AG10803 (cell line): ENCODE measurements at places on chromosomes 7 and 10.

- DNase-seq = peak; percentile 64
Measured at GRCh38 chr10:3803295-3803926, 18.4 kb upstream of the KLF6 start.

GRCh38 chr10:23343591-23344240 is 881 bp downstream of the C10orf67 start:
- DNase-seq = peak; percentile 9

GRCh38 chr7:130850956-130851355 is 116.9 kb upstream of the KLF14 start:
- DNase-seq = no peak

DNA sequence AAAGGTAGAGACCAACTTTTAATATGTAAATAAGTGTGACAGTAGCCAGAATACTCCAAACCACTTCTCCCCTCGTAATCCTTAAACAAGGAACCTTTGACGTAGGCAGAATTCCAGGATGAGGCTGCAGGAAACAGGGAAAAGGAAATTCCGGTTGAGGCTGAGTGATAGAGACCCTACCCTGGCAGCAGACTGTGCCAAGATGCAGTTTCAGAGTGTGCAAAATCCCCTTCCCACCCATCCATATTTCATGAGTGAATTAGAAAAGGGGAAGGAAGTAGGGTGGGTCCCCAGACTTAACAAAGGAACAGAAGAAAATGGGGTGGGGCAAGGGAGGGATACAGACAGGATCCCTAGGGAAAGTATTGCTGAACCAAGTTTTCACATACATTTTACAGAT is 143.0 kb downstream of the RAPGEF5 start:
- DNase-seq = no peak

GRCh38 chr10:111836571-111836970 is 347.0 kb downstream of the GPAM start:
- peak; percentile 25 for DNase-seq

DNA sequence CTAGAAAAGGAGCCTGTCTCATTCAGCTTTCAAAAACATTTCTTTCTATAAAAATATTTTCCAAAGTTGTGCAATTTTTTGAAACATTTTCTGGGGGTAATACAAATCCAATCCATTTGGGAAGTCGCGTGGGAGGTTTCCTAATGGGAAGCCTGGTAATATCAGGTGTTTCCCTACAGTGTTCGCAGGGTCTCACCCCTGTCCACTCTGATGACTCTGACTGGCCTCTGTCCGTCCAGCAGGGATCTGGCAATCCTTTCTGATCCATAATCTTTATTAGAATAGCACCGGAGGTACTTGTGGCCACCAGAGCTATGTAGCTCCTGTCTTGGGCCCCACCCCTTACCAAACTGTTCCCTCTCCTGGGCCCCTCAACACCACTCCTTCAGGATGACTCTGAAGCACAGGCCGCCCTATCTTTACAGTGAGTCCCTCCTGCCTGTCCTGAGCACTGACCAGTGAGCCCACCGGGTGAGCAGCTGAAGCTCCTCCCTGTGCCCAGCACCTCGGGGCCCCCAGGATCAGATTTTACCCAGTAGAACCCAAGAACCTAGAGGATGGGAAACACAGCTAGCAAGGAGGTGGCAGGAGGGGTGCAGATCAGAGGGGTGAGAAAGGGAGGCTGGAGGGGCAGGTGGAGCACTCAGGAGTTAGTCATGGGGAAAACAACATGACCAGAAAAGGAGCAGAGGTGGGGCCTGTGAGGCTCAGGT is 84.8 kb downstream of the PTPRE start:
- peak; percentile 8 for DNase-seq
